ENCODE measurements at places on chromosomes 4 and X.

DNA sequence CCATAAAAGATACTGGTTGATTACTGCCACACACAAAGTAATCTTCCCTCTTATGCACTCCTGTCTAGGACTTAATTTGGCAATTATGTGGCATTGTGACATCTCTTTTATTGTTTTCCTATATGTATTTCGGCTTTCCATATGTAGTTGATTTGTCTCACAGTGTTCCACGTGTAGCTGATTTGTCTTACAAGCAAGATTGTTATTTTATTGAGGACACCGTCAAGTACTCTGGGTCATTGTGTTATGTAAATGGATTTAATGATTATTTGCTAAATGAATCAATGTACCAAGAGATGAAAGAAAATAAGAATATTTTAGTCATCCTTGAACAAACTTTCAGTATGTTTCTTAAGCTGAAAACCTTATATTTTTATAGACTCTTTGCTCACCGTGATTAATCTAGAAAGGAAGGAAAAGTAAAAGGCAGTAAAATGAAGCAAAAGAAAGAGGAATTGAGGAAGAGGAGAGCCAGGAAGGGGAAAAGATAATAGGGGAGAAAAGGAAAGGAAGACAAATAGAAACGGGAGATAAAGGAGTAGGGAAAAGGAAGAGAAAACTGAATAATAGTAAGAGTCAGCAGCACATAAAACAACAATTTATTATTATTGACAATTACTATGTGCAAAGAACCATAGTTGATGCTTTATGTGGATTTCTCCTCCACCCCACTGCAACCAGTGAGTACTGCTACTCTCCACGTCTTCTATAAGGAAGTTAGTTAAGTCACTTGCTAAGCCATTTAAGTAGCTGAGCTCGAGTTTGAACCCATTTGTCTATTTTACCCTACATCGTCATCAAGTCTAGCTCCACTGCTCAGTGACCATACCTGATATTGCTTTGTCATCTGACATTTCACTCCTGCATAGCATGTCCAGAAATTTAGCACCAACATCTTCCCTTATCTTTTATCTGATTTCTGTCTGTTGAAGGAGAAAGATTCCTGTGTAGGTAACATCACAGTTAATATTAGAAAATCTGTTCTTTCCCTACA lies 336.5 kb downstream of the BMPR1B start:
- no peak for DNase-seq

GRCh38 chr4:88166608-88167007 lies 8.2 kb upstream of the ABCG2 start:
- DNase-seq = no peak

DNA sequence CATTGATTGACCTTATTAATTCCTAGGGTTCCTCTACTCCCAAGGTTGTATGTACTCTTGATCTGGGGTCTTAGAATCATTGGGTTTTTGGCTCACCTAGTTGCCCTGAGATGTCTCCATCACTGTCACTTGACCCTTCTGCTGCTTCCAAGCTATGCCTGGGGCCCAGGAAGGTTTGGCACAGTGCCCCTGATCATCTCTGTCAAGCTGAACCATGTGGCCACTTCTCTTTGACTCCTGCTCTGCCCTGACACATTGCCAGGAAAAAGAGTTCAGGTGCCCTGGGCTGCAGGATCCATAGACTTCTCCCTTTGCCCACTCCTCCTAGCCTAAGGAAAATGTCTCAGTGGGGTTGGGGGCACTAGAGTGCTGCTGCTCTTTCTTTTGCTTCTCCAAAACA lies 3.9 kb upstream of the CHST7 start:
- no peak for DNase-seq

DNA sequence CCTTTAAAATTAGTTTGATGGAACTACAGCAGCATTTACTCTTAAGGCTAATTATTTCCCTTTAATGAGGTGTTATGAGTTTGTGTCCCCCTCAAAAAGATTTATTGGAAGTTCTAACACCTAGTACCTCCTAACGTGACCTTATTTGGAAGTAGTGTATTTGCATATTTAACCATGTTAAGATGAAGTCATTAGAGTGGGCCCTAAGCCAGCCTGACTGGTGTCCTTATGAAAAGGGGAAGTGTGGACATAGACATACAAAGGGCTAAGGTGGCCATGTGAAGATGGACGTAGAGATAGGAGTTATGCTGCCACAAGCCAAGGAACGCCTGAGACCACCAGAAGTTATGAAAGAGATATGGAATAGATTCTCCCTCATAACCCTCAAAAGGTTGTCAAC lies 985.4 kb upstream of the INTU start:
- no peak for DNase-seq

- no peak for DNase-seq
Observed at GRCh38 chr4:18935659-18936345, 914.2 kb upstream of the LCORL start.

DNA sequence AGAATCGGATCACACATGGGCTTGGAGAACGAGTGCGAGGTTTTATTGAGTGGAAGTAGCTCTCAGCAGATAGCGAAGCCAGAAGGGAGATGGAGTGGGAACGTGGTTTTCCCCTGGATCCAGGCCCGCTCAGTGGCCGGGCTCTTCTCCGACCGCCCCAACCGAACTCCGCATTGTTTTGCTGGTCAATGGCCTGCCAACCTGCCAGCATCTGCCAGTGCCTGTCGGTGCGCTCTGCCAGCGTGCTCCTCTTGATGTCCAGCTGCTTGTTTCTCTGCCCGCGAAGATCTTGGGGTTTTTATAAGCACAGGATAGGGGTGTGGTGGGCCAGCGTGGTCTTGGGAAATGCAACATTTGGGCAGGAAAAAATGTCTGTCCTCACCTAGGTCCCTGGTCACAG lies 5.6 kb upstream of the SYTL5 start:
- DNase-seq = no peak

DNA sequence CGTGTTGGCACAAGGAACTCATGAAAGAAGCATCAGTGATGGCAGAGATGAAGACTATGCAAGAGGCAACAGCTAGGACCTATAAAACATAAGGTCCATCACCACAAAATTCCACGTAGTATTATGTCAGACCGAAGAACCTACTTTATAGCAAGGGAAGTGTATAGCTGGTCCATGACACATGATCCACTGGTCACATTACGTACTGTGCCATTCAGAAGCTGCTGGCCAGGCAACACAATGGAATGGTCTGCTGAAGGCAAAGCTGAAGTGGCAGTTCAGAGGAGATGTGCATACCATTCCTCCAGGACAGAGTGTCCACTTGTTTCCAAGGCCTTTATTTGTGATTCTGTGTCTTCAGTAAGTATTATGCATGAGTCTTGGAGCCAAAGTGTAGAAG lies 215.5 kb upstream of the UGT8 start:
- DNase-seq = no peak

Data from RCC 7860 (cell line).